NCI-H2107 (cell line): ENCODE measurements at places on chromosomes 11 and 22.

GRCh38 chr11:12131943-12132789 lies 21.8 kb downstream of the MICAL2 start:
- DNase-seq, result no peak

GRCh38 chr22:33573479-33573878 lies 346.8 kb downstream of the LARGE1 start:
- DNase-seq, result no peak

DNA sequence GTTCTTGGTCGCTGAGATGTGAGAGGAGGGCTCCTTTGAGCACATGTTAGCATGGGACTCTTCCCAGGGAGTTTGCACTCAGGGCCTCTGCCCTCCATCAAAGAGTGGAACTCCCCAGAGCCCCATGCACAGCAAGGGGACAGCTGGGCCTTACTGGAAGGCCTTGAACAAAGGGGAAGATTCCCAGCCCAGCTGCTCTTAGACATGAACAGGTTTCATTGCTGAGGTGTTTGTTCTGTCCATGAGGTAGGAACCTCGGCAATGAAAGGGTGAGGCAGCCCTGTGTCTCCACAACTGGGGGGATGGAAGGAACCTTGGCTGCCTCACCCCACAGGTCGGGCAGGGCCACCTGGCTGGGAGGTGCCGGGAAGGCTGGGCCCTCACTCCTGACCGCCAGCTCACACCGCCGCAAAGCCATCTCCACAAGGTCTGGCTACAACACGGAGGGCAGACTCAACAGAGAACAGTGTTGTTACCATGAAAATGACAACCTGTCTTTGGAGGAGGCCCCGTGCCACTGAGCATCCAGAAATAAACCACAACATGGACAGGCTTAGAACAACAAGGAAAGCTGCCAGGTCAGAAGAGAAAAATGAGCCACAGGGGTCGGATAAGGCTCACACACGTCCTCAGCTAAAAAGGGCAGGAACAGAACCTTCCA lies 3.2 kb downstream of the DERL3 start:
- no peak for DNase-seq

DNA sequence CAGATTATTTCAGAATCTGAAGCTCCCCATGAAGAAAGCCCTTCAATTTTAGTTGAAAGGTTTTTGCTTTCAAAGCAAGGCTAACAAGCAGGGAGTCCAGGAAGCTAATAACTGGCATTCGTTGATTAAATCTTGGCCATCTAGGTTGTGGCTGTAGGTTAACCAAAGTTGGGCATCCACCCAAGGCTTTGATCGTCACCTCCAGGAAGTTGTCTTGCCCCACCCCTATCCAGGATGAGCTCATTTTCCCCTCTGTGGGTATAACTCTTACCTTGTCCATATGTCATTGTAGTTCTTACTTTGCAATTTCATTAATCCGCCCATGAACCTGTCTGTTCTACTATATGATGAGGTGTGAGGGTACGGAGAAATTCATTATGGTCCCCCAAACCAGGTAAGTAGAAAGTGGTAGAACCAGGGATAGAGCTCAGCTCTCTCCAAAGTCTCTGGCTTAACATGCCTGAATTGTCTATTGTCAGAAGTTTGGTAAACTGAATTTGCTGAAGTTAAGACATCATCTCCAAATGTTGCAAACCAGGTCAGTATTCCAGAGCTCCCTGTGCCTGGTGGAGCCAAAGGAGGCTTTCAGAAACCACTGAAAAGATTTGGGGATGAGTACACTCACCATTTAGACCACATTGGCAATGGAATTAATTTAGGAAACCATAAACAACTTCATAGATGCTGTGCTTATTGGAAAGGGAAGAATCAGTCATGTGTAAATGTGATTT lies 97.1 kb downstream of the CD44 start:
- DNase-seq, result no peak

GRCh38 chr11:77658213-77659013 lies 20.8 kb upstream of the CLNS1A start:
- no peak for DNase-seq

DNA sequence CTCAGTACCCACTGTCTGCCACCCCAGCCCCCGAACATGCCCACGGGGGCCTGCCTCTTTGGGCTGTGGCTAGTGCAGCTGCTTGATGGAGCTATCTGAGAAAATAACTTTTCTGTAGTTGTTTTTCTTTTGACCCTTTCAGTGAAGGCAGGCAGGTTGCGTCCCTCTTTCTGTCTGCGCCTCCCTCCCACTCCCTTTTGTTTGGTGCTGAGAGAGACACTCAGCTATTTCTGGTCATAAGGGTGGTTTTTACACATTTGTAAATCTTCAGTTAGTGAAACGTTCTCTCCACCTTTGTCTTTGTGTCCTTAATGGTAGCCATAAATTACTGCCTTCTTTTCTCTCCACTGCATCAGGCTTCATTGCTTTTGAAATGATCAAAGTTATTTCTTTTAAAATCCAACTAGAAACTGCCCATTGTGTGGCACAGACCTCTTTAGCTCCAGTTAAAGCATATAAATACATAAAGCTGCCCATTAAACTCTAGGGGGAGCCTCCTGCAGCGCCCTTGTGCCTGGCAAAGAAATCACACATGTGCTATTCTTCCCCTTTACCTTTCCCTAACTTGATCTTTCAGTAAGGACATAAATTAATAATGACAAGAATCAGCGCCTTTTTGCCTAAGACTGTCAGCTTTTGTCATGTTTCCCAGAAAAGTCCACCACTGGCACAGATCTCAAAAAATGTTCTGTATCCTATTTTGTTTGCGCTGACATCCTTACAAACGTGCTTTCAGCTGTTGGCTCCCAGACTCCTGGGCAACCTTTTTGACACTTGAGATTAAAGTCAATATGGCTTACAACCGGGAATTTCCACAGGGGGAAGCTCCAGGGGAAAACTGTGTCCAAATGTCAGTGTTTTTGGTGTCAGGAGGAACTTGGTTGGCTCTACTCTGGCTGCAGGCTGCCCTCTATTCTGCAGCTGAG lies 1.7 kb upstream of the SCUBE2 start:
- DNase-seq, result no peak

DNA sequence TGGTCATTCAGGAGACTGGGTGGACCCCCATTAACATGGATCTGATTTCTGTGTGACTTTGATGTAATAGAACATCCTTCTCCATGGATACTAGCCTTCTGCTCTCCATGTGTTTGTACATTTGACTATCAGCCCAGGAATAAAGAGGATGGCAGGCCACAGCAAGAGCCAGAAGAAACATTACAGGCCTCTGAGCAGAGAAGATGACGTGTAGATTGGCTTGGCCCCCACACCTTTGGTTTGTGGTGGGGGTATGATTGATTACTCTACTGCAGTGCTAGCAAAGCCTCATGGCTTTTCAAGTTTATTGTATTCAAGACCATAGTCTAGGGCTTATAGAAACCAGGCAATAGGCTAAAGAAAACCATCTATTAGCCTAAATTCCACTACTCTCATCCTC lies 77.0 kb downstream of the GRAMD1B start:
- no peak for DNase-seq

- DNase-seq, result no peak
These were observed 1012.1 kb downstream of the OPCML start for GRCh38 chr11:132520199-132520598.
